ENCODE measurements at places on chromosomes 1 and 21. TPM values are rescaled to one million over a fixed set of nuclear protein-coding genes. Genes with fewer than 3 reads are reported as not detected.

Gene ATP1A4
- total RNA-seq: not detected

DNA sequence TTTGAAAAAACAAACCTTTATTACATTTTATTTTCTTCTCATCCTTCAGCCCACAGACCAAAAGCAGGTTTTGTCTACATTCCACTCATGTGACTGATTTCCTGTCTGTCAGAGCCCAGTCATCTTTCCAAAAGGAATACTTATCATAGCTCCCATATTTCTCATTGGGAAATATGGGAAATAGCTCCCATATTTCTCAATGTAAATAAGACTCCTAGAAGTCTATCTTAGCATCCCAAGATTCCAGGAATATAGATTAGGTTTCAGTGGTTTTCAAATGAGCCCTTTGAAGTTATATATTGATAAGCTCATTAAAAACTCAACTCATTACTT, 19.1 kb upstream of the NRDC start:
- peaks cover 73% of the 10 kb centered on the region for H3K27me3 ChIP-seq
- no peak overlapping the region for H3K4me3 ChIP-seq
- no peak for DNase-seq
- no peaks in the 10 kb centered on the region for H3K4me1 ChIP-seq
- no peak overlapping the region for H3K27ac ChIP-seq

DNA sequence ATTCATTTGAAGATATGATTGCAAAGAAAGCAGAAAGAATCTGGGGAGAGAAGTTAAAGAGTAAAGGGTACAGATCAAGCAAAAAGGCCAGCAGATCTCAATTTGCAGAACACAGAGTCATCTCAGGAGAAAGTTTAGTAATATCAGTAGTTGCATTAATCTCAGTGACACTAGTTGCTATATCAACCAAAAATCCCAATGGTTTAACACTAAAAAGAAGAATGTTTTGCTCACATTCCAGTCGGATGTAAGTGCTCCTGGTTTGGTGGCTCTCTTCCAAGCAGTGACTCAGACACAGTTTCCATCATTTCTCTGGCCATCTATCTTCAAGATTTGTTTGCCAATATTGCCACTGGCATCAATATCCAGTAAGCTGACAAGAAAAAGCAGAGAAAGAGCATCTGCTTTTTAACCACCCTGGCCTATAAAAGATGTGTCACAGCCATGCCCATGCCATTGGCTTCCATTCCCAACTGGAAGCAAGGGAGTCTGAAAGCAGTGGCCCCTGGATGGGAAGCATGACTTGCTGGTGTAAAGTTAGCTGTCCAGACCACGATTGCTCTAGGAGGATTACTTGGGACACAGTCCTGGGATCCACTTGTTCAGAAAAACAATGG, 45.5 kb upstream of the AIM2 start:
- no peaks in the 10 kb centered on the region for H3K36me3 ChIP-seq
- H3K4me3 ChIP-seq: no peak overlapping the region
- no peaks in the 10 kb centered on the region for H3K4me1 ChIP-seq

GRCh38 chr1:204461331-204462228, 33.0 kb downstream of the PIK3C2B start:
- peaks cover 78% of the 10 kb centered on the region for H3K36me3 ChIP-seq
- H3K27me3 ChIP-seq: no peaks in the 10 kb centered on the region
- H3K27ac ChIP-seq: no peak overlapping the region
- no peak for DNase-seq
- H3K4me1 ChIP-seq: peaks cover 43% of the 10 kb centered on the region
- H3K4me3 ChIP-seq: no peak overlapping the region

DNA sequence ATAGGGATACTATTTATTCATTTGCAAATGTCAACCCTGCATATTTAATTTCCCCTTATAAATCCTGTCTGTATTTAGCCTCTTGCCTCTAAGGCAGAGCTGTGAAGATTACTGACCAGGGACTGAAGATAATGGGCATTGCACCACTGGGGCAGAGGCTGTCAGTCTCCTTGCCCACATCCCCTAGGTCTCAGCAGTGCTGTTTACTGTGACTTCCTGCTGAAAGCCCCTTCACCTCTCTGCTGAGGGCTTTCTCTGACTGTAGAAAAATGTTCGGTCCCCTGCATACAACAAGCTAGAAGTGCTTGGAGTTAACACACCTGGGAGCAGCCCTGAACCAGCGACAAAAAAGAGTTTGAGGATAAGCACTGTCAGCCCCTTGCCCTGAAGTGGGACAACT, 28.8 kb downstream of the SLC5A9 start:
- H3K4me3 ChIP-seq: no peak overlapping the region
- H3K36me3 ChIP-seq: no peaks in the 10 kb centered on the region
- no peak for DNase-seq
- no peaks in the 10 kb centered on the region for H3K27me3 ChIP-seq

Gene CFHR2
- total RNA-seq: not detected

Gene LCE2C
- not detected for total RNA-seq

Gene TIE1
- 36.2 TPM for total RNA-seq

- no peaks in the 10 kb centered on the region for H3K27me3 ChIP-seq
- H3K36me3 ChIP-seq: peaks cover 39% of the 10 kb centered on the region
- no peak for DNase-seq
Observed at GRCh38 chr1:226649780-226650179, 89.3 kb downstream of the ITPKB start.

DNA sequence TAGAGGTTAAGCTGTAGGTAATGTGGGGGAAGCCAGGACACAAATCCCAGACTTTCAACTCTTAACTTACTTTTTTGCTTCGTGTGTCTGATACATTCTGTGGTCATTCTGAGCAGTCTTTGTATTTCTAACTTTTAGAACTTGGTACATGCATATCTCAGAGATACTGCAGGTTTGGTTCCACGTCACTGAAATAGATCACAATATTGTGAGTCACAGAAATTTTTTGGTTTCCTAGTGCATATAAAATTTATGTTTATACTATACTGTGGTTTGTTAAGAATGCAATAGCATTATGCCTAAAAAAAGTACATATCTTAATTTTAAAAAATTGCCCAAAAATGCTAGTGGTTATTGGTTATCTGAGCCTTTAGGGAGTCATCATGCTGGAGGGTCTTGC, 3.2 kb downstream of the URB2 start:
- H3K27ac ChIP-seq: no peak overlapping the region
- DNase-seq: no peak
- no peaks in the 10 kb centered on the region for H3K27me3 ChIP-seq
- peaks cover 23% of the 10 kb centered on the region for H3K4me1 ChIP-seq
- no peaks in the 10 kb centered on the region for H3K36me3 ChIP-seq

GRCh38 chr1:157983787-157984186, 9.7 kb upstream of the KIRREL1 start:
- H3K27me3 ChIP-seq: no peaks in the 10 kb centered on the region
- no peak for DNase-seq
- no peak overlapping the region for H3K27ac ChIP-seq
- peaks cover 4% of the 10 kb centered on the region for H3K4me1 ChIP-seq
- H3K36me3 ChIP-seq: no peaks in the 10 kb centered on the region
- H3K4me3 ChIP-seq: no peak overlapping the region

DNA sequence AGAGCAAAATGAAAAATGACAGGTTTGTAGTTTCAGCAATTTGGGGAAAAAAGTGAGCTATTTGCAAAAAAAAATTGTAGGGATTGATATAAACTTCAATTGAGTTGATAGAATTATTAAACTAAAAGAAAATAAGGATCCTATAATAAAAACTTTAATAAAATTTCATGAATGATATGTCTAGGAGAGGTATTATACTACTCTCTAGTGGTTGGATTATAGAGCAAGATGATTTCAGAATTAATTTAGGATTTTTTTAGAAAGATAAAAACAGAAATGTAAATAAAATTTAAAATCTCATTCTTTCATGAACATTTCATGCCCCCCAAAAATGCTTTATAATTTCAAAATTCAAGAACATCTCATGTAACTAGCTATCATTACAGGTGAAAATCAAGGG, 430.4 kb downstream of the DSCAM start:
- H3K4me3 ChIP-seq: no peak overlapping the region
- no peak for DNase-seq
- H3K27ac ChIP-seq: no peak overlapping the region
- no peaks in the 10 kb centered on the region for H3K36me3 ChIP-seq
- no peaks in the 10 kb centered on the region for H3K27me3 ChIP-seq
- no peaks in the 10 kb centered on the region for H3K4me1 ChIP-seq

Gene NTMT2
- not detected for total RNA-seq

DNA sequence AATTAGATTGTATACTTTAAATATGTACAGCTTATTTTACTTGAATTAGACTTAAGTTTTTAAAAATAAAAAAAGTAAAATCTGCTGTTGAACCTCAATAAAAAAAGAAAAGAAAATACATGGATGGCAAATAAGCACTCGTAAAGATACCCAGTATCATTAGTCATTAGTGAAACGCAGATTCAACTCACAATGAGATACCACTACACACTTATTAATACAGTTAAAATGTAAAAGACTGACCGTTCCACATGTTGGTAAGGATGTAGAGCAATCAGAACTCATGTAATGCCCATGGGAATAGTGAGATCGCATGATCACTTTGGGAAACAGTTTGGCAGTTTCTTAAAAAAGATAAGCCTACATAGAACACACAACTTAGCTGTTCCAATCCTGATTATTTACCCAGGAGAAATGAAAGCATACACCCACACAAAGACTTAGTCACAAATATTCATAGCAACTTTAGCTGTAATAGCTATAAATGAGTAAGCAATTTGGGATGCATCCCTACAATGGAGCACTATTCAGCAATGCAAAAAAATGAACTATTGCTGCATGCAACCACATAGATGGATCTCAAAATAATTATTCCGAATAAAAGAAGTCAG, 7.3 kb downstream of the SH2D1B start:
- H3K27ac ChIP-seq: no peak overlapping the region
- H3K27me3 ChIP-seq: no peaks in the 10 kb centered on the region
- no peak for DNase-seq
- no peaks in the 10 kb centered on the region for H3K4me1 ChIP-seq
- H3K4me3 ChIP-seq: no peak overlapping the region

- no peaks in the 10 kb centered on the region for H3K27me3 ChIP-seq
- no peak overlapping the region for H3K4me3 ChIP-seq
Observed at GRCh38 chr1:56468518-56468917, 110.8 kb downstream of the PLPP3 start.

- H3K27me3 ChIP-seq: no peaks in the 10 kb centered on the region
- peaks cover 26% of the 10 kb centered on the region for H3K4me1 ChIP-seq
- peak overlapping the region; percentile 53 for H3K4me3 ChIP-seq
- no peaks in the 10 kb centered on the region for H3K36me3 ChIP-seq
- peak overlapping the region; percentile 82 for H3K27ac ChIP-seq
- peak; percentile 77 for DNase-seq
Observed at GRCh38 chr1:7705048-7705907, 65.8 kb upstream of the VAMP3 start.

Gene GUCA2B
- not detected for total RNA-seq

- H3K4me1 ChIP-seq: no peaks in the 10 kb centered on the region
- no peaks in the 10 kb centered on the region for H3K36me3 ChIP-seq
- no peak for DNase-seq
- H3K27me3 ChIP-seq: no peaks in the 10 kb centered on the region
Observed at GRCh38 chr1:117044217-117044616, 15.9 kb upstream of the TTF2 start.

- no peak overlapping the region for H3K27ac ChIP-seq
- DNase-seq: no peak
- H3K4me3 ChIP-seq: no peak overlapping the region
- H3K27me3 ChIP-seq: no peaks in the 10 kb centered on the region
- no peaks in the 10 kb centered on the region for H3K36me3 ChIP-seq
Observed at GRCh38 chr1:88276163-88276562, 407.9 kb upstream of the PKN2 start.
